C1 segment of cervical spinal cord (tissue), 14 donors: ENCODE measurements at places on chromosomes 7 and 10.

DNA sequence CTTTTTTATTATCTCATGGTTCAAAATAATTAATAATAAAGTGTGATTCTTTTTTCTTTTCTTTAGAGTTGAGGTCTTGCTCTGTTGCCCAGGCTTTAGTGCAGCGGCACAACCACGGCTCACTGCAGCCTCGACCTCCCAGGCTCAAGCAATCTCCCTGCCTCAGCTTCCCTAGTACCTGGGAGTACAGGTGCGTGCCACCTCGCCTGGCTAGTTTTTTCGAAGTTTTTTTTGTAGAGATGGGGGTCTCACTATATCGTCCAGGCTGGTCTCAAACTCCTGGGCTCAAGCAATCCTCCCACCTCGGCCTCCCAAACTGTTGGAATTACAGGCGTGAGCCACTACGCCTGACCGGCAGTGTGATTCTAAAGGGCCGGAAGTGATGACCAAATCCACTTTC, 28.0 kb upstream of the MSRB2 start:
- no peak for DNase-seq

GRCh38 chr10:44651834-44652233, 259.3 kb upstream of the TMEM72 start:
- no peak for DNase-seq

DNA sequence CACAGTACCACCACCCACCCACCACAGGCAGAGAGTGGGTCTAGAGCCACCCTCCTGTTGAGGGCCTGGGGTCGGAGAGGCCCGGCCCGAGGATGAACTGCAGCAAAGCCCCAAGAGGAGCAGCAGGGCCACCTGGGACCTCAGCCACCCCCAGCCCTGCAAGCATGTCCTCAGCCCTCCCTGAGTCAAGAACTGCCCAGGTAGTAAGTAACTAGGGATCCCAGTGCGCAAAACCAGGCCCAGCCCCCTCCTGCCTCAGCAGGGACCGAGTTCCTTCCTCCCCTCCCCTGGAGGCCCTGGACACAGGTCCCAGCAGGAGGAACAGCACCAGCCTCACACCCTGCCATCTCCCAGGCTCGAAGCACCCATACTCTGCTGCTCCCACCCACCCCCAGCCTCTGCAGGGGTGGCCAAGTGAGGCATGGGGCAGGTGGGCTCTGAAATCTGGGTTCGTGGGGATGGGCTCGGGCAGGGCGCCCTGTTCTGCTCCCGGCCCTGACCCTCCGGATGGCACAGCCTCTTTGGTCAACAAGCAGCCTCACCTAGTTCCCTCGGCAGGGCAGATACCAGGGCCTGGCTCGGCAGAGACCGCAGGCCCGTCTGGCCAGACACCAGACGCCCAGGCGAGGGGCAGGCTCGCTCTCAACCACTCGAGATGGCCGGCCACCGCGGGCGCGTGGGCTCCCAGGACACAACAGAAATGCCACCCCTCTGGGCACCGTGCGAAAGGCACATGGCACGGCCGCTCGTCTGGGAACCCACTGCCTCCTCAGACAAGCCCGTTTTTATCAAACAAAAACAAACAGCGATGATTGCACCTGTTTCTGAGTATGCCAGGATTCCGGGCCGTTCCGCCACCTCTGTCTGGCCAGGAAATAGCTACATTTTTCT, 15.2 kb downstream of the PDGFA start:
- DNase-seq, result no peak

DNA sequence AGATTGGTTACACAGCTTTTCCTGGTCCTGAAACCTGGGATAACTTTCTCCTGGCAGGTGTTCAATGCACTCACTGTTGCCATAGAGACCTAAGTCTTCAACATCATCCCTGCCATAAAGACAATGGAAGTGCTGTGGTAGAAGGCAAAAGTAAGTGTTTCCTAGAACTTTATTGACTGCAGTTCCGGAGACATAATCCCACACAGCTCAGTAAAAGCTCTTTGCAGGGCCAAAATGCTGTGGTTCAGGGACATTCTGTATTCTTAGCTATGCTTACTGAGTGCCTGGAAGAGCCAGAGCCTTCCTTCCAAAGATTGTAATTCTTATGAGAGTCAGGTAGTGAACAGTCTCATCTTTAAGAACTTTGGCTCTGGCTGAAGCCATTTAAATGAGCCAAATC, 5.3 kb downstream of the WIPF3 start:
- no peak for DNase-seq

GRCh38 chr7:55335786-55336185, 29.4 kb upstream of the LANCL2 start:
- no peak for DNase-seq

DNA sequence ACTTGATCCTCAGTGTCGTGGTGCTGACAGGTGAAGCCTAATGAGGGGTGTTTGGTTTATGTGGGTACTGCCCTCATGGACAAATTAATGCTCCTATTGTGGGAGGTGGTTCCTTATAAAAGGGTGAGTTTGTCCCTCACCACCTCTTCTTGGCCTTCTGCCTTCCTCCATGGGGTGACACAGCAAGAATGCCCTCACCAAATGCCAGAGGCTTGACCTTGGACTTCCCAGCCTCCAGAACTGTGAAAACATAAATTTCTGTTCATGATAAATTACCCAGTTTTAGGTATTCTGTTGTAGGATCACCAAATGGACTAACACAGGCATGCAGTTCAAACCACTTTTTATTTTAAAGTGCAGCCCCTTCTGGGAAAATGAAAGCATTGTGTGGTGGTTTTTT, 39.4 kb downstream of the BAMBI start:
- DNase-seq, result no peak

- DNase-seq, result peak; percentile 84
These were observed at the start of gene TMEM273 for GRCh38 chr10:49187950-49188761. TSS of gene TMEM273 (minus strand) at chr10:49188391. CDS start at chr10:49188336, 55 bp downstream.

DNA sequence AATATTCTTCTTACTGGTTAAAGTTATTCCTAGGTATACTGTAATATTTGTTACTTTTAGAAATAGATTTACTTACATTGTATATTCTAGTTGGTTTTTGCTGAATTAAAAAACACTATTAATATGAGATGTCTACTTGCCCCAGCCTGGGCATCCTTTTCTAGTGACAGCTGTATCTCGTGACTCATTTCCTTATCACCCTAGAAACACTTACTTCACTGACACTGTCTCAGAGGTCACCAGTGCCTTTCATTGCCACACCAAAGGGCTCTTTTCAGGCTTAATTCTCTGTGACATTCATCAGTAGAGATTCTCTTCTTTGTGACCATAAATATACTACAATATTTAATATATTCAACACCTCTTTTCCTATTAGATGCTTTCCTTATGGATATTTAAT, 194.7 kb downstream of the GALNT17 start:
- DNase-seq, result no peak

DNA sequence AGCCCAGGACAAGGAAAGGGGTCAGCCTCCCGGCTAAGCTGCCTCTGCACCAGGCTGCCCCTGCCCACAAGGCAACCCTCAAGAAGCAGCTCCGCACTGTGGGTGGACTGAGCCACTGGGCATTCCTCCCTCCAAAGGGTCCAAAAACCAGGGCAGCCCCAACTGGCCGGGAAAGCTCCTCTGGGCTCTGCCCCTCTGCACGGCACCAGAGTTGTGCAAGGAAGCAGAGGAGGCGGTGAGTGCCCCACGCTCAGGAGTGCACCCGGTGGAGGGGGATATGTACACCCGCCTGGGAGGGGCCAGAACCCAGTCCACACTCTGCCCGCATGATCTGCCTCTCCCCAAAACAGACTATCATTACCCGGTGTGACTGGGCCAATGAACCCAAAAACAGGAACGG, 43.8 kb downstream of the PTPRN2 start:
- no peak for DNase-seq
